Thoracic aorta (tissue), 2 donors: ENCODE measurements at places on chromosomes 16 and 17.

DNA sequence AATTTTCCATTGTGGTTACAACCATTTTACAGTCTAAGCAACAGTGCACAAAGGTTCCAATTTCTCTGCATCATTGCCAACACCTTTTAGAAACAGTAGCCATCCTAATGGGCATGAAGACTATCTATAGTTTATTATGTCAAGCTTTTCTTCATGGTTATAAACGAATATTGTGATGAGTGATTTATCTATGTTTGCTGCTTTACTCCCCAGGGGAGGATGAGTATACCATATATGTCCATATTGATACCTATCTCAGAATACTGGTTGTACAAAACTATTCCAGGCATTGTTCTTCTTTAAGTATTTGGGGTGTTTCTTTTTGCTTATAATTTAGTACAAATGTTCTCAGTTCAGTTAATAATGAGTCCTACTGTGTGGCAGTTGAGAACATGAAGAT, 98.3 kb downstream of the PRKCA start:
- no peak for DNase-seq

- DNase-seq, result no peak
Observed at GRCh38 chr17:38421171-38421841, 7.0 kb upstream of the ARHGAP23 start.

DNA sequence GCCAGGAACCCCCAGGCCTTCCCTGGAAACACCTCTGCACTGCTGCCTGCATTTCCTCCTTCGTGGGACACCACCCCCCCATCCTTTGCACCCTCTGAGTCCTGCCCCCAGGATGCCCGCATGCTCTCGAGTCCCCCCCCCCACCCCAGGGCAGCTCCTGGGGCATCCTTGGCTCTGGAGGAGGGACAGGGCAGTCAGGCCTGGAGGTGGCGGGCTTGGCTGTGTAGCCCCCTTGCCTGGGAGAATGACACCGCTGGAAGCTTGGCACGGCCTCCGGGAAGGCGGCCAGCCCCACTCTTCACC, 98.9 kb upstream of the GSE1 start:
- peak; percentile 41 for DNase-seq

GRCh38 chr17:63945784-63946439, 13.8 kb upstream of the CD79B start:
- no peak for DNase-seq

DNA sequence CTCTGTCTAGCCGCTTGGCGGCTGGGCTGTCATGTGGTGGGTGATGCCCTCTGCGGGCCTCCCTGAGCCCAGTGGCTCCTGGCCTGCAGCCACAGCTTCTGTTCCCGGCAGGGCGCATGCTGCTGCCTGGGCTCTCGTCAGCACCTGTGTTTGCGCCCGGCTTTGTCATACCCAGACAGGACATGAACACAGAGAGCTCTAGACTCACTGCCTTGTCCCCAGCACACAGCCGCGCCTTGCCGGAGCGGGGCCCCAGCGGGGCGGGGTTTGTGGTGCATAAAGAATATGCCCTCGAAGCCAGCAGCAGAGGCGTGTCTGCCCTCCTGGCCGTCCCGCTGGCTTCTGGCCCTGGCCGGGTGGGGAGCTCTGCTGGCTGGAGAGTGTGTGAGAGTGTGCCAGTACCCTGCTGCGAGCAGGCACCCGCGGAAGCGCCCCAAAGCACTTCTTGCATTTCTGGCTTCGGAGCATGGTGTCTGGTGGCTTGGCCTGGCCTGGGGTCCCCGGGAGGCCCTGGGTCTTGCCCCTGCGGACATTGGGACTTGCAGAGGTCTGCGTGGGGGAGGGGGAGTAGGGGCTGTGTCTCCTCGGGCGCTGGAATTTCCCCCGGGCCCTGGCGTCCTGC, 14.4 kb downstream of the ASPSCR1 start:
- peak; percentile 29 for DNase-seq

DNA sequence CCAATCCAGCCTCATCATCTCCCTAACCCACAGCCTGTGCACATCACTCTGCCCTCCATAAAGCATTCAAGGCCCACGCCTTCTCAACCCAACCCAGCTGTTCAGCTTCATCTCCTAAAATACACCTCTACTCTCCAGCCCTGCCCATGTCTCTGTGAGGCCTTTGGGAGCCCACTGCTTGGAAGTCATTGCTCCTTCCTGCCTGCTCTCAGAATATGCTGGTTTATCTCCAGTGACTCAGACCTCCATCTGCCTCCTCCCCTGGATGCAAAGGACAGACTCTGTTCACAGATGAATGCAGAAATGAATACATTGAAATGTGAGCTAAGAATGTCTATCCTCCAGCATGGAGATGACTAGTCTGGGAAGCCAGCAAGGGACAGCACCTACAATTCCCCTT, 19.0 kb downstream of the KCNG4 start:
- no peak for DNase-seq

- no peak for DNase-seq
Observed at GRCh38 chr17:48547808-48548522, 3.1 kb upstream of the HOXB2 start.

GRCh38 chr17:20771104-20771503, 191.6 kb downstream of the CDRT15L2 start:
- DNase-seq, result no peak

DNA sequence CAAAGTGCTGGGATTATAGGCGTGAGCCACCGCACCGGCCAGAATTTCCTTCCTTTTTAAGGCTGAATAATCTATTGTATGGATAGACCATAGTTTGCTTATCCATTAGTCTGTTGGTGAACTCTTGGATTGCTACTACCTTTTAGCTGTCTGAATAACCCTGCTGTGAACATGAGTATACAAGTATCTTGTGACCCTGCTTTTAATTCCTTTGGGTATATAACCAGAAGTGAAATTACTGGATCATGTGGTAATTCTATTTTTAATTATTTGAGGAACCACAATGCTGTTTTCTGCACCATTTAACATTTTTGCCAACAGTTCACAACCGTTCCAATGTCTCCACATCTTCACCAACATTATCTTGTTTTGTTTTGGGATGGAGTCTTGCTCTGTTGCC, 4.6 kb upstream of the OTOA start:
- DNase-seq, result no peak

DNA sequence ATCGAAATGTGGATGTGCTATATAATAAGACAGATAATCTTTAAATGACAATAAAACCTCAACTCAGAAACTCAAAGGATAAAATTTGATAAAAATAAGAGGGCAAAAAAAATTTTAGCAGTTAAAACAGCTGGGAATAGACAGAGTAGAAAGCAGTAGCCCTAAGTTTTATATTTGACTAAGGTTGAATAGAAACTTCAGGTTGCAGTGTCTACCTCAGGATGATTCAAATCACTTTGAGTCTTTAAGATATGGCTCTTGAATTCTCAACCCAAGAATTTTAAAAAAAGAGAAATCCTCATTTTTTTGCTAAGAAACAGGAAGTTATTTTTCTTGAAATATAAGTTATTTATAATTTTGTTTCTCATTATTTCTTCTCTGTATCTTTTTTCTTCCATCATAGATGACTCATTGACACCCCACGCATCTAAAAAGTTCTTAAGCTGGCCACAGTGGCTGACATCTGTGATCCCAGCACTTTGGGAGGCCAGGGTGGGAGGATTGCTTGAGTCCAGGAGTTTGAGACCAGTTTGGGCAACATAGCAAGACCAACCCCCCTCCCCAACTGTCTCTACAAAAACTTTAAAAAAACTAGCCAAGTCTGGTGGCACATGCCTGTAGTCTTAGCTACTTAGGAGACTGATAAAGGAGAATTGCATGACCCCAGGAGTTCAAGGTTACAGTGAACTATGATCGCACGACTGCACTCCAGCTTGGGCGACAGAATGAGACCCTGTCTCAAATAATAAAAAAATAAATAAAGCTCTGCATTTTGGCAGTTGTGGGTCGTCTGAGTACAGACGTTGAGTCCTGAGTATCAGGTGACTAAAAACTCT, 23.9 kb downstream of the NFAT5 start:
- DNase-seq, result no peak

DNA sequence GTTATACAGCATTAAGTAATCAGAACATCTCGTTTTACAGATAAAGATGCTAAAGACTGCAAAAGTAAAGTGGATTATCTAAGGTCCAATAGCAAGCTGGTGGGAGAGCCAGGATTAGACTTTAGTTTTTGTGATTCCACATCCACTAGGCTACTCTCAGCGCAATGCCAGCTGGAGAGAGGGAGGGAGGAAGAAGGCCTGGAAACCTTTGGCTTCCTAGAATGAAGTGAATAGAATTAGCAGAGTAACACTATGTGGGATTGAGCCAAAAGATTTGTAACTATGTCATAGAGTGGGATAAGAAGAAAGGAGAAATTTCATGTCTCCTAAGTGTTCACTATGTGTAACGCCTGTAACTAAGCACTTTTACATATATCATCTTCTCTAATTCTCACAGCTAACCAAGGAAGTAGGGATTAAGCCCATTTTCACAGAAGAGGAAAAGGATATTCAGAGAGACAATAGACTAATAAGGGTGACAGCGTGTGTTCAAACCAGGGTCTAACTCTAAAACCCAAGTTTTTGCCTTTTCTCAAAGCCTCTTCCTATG, 25.4 kb upstream of the NSRP1 start:
- no peak for DNase-seq

- no peak for DNase-seq
Observed at GRCh38 chr17:50080827-50081226, 14.3 kb upstream of the PDK2 start.

DNA sequence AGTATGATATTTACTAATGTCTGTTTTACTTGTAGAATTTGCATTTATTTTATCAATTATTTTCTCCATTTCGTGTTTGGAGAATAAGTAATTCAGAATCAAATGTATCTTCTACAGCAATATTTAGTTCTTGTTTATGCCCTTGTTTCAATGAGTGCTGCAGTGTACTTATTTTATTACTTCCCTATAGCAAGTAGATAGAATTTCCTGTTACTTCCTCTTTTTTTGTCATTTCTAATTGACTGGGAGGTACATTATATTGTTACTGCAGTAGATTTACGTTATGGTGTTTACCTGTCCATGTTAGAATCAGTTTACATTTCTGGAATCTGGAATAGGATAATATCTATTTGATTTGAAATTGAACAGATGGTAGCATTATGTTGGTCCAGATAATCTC, 71.2 kb downstream of the OMG start:
- DNase-seq, result no peak

DNA sequence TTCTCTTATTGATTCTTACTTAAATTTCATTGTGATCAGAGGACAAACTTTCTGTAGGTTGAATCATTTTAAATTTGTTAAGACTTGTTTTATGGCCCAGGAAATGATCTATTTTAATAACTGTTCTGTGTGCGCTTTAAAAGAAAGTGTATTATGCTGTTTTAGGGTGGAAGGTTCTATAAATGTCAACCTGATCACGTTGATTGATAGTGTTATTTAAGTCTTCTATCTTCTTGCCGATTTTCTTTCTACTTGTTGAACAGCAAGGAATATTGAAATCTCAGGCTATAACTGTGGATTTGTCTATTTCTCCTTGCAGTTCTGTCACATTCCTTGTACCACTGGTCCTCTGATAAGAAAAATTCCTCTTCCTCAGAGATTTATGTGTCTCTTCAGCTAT, 112.7 kb downstream of the TANC2 start:
- DNase-seq, result no peak

GRCh38 chr17:81165246-81166032, at the start of gene PVALEF:
PVALEF (plus strand) TSS chr17:81165507; CDS start chr17:81181227, 15,720 bp downstream.
- DNase-seq, result no peak

GRCh38 chr17:14760212-14760611, 459.3 kb downstream of the HS3ST3B1 start:
- no peak for DNase-seq

DNA sequence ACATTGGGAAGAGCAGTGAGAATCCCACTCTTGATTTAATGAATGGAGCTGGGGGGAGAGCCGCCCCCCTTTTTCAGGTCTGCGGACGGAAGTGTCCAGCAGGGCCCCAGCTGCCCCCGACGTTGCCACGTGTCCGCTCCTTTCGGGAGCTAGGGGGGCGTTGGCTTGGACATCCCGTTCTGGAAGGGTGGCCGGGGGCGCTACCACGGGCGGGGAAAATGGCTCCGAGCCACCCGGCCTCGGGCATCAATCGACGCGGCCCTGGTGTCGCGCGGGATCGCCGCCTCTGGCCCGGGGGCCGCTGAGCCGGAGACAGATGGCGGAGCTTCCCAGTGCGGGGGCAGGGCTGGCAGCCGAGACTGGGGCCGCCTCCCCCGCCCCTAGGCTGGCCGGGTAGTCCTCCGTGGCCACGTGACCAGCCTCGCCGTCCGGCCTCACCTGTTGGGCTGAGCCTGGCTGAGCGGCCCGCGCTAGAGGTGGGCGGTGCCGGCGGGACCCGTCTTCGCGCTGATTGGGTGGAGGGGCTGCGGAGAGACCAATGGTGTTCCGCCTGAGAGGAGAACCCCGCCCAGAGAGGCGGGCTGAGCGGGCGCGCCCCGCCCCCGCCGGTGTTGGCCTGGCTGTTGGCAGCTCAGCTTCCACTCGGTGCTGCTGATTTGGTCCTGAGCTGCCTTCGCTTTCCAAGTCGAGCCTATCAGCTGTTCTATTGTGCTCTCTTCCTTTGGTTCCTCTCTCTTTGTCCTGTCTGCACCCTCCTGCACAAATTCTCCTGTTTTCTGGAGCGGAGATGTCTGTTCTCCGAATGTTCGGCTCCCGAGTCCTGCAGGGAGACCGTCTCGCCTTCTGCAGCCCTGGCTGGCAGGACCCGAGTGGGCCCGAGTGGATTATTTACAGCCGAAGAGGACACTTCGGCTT, 8.3 kb downstream of the HS3ST3B1 start:
- no peak for DNase-seq

DNA sequence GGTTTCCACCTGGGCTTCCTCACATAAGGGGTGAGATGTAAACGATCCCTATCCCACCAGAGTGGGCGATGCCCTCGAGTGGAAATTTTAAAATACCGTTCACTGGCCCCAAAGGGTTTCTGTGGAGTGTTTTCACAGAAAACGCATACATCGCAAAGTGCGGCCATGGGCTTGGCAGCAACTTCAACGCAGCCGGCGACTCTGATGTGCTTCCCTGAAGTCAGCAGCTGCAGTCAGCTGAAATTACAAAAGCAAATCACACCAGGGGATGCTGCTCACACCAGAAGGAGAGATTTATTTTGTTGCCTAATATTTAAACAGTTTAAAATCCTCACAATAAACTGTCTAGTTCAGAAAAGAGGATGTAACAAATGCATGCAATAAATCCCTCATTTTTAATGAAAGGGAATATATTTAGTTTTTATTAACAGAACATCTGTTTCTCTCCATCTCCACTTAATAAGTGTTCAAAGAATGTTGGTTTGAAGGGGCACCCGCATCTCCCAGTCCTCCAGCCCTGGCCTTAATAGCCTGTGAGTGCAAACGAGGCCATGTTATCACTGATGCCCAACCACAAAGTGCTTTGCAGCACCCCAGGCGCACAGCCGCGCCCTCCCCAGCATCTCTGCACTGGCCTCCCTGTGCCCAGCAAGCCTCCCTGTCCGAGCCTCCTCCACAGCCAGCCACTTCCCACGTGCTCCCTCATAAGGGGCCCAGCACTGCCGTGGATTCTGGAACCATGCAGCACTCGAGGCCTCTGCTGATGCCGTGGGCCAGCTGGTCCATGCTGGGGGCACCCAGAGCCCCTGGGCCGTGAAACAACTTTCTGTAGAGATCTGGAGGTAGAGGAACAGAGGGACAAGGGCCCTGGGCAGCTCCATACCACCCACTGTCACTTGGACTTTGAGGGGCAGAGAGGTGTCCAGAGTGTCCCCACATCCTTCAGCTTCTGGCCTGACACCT, 17.3 kb upstream of the XYLT2 start:
- DNase-seq, result no peak

- DNase-seq, result no peak
Observed at GRCh38 chr16:361872-362701, 8.3 kb downstream of the MRPL28 start.

GRCh38 chr17:29973005-29973404, 31.6 kb downstream of the EFCAB5 start:
- DNase-seq, result no peak

GRCh38 chr16:1470481-1471251, 4.2 kb downstream of the CLCN7 start:
- no peak for DNase-seq

- no peak for DNase-seq
Observed at GRCh38 chr17:71085238-71086033, 916.1 kb downstream of the KCNJ2 start.
